Activated T-cell treated with anti-CD3 and anti-CD28 coated beads, Interleukin-2, amount 50 U/mL, for 72 hours (primary cell): ENCODE measurements at places on chromosomes 2 and 18.

GRCh38 chr2:132665401-132666140 is 4.4 kb downstream of the LYPD1 start:
- no peak for DNase-seq

DNA sequence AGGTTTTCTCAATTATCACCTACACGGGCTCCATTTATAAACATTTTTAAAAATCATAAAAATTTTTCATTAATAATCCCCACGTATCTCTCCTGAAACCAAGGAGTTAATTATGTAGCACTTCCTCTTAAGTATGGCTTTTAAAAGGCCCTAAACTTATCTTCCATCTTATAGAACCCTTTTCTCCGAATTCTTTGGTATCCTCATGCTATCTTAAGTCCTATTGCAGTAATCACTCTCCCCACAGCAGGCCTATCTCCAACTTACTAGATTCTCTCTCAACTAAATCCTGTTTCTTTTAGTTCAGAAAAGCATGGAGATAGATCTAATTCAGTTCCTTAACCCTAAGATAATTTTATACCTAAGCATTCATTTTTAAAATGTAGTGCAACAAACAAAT is 26.2 kb downstream of the RPRD1A start:
- DNase-seq = no peak

- DNase-seq = no peak
Measured at GRCh38 chr2:205714058-205714776, 31.9 kb downstream of the NRP2 start.

DNA sequence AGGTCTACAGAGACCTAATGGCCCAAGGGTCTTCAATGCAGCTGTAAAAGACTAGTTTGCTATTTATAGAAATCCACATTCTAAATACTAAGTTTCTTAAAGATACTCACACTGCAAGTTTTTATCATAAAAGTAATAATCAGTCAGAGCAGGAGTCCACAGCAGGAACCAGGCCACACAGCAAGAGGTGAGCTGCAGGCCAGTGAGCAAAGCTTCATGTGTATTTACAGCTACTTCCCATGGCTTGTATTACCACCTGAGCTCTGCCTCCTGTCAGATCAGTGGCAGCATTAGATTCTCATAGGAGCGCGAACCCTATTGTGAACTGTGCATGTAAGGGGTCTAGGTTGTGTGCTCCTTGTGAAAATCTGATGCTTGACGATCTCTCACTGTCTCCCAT is 6.7 kb upstream of the SCN9A start:
- no peak for DNase-seq

DNA sequence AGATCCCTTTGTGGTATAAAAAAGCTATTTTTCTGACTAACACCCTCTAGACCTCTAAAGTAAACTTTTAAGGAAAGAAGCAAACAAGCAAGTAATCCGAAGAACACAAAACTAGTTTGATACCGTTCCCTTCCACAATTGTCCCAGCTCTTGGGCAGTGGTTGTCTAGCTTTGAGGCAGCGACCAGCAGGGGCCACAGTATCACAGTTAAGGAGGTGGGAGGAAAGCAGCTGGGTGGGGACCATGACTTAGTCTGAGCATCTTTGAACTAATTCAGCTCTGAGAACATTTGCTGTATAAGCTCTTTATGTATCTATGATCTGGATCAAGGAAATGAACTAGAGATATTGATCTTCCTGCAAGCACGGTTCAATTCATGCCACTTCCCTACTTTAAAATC is 51.0 kb downstream of the SF3B1 start:
- DNase-seq = no peak

- no peak for DNase-seq
Measured at GRCh38 chr2:229825476-229825875, 96.3 kb downstream of the TRIP12 start.
